Mesothelial cell of epicardium (in vitro differentiated cells): ENCODE measurements at places on chromosomes 11 and 22.
A peak's percentile ranks its signal among the peaks of the same experiment; 100 is the strongest.

DNA sequence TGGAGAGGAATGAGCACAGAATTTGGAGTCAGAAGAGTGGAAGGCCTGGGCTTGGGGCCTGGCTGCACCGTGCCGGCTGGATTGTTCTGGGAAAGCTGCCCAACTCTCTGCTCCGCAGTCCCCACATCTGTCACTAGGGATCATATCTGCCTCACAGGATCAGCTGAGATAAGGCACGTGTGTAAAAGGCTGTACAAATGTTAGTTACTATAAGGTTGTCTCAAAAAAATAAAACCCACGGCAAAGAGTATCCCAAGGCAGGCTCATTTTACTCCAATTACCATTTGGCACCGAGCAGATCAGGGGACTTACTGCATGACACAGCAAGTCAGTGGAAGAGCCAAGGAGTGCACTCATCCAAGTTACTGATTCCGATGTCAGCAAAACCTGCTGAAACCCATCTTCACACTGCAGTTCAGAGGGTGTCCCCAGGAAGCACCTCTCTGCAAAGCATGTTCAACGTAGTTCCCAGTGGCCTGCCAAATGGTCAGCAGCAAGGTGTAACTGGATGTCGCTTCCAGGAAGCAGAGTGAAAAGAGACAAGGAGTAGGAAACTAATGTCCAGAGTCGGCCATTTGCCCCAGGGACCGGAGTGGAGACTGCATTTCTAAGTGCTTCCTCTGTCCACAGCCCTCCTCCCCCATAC lies 18.1 kb upstream of the MRTFA start:
- no peak for DNase-seq

DNA sequence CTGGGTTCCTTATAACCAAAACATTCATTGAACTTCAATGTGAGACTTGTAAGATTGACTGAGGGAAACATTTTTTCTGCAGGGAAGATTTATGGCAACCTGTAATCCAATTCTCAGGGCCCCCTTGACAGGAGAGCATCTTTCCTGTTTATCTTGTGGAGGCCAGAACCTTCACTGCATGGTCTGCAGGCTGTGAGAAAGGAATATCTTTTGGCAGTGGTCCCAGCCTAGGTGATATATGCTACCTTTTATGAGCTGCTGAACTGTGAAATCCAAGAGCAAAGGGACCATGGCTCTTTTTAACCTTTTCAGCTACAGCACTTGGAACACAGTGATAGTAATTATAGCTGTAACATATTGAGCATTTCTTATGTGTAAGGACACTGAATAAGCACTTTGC lies 590.2 kb upstream of the B3GAT1 start:
- no peak for DNase-seq

DNA sequence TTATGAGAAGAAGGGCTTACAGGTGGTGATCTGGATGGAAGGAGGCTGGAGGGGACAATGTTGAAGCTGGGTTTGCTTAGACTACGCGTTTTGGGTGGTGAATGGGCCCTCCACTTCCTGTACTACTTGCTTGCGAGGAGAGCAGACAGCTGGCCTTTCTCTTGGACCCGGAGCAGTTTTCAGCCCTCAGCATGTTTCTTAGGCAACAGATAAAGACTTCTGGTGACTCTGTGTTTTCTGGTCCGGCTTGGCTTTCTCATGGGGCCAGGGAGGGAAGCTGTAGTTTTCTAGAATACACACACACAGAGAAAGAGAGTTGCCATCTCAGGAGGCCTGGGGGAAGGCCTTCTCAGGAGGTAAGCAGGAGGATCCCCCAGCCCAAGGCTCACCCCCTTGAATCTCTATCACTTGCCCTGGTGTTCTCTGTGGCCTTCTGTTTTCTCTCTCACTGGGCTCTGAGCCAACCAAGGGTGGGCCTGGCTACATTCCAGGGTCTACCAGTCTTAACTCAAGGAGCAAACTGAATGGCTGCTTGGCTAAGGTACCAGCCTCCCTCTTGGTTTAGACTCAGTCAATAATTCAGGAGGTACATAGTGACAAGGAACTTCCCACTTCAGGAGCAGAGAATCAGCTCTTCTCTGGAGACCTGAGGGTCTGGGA lies 2.4 kb downstream of the CCS start:
- no peak for DNase-seq

- no peak for DNase-seq
These were observed 22.5 kb downstream of the RELT start for GRCh38 chr11:73398721-73399120.

- peak; percentile 14 for DNase-seq
These were observed 269.3 kb downstream of the BUD13 start for GRCh38 chr11:116503216-116504160.

GRCh38 chr11:82936261-82936660 lies 34.7 kb downstream of the DDIAS start:
- no peak for DNase-seq

DNA sequence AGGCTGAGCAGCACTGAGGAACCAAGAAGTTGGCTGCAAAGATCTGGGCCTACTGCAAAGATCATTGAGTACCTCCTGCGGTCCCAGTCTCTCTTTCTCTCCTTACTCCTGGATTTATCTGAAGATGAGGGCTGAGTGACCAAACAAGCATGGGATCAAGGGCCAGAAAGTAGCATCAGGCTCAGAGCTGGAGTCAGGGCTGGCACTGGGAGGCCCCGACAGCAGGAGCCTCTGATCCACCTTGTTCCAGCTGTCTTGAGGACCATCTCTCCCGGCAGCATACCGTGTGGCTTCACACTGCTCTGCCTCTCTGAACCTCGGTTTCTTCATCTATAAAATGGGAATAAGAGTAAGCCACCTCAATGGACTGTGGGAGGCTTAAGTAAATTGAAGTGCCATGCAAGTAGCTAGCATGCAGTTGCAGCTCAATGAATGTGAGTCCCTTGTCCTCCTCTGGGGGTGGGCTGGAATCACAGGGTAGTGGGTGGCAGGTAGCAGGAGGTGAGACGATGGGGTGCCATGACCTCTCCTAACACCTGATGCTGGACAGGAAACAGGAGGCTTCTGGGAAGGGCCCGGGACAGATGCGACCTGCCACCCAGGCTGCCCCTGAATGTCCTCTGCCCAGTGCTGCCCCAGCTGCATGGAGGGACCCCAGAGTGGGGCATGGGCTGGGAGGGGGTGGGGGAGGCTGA lies 52.5 kb upstream of the PRDM11 start:
- DNase-seq: no peak

DNA sequence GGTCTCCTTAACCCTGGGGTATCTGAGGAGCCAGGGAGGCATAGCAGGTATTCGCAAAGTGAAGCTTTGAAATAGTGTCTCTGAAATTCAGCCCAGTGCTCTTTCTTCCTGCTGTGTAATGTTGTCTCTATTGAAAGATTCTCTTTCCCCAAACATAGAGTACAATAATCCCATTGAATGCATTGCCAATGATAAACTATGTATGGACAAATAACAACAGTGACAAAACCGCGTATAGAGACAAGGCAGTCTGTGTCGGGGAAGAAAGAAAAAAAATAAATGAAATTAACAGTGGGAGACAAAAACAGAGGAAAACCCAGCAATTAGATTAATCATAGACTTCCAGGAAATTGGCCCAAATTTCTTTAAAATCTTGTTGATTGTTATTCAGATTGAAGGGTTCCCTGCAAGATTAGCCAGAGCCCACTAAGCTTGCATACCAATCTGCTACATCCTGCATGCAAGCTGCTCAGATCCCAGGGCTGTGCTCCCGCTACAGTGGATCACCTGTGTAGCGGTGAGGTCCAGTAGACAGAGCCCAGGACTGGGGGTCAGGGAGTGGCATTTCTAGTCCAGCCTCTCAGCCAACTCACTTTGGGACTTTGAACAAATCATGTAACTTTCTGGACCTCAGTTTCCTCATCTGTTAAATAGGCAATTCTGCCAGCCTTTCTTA lies 492.8 kb downstream of the INSC start:
- DNase-seq: no peak

DNA sequence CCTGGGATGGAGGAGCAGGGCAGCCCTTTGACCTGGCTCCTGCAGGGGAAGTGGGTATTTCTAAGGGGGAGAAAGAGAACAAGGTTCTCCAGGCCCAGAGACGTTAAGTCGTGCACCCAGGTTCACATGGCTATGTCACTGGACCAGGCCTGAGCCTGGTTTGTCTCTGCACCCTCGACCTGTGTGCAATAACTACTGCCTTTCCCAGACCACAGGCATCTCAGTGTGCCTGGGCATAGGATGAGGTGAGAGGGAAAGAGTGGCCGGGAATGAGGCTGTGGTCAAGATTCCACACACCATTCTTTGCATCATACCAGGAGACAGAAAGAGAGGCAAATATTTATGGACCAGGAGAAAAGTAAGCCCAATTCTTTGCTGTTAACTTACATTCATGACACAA lies 66.8 kb downstream of the PRR5L start:
- DNase-seq: no peak

DNA sequence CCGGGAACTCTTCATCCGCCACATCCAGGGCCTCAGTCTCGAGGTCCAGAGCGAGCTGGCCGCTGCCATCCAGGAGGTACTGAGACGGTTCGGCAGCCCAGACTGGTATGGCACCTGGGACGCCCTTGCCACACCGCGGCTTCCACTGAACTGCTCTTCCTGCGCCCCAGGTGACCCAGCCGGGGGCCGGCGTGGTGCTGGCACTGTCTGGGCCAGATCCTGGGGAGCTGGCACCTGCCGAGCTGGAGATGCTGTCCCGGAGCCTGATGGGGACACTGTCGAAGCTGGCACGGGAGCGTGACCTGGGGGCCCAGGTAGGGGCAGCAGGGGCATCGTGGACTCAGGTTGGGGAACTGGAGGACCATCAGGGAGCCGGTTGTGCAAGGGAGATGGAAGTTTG lies 1.4 kb downstream of the CCDC88B start:
- DNase-seq: no peak

DNA sequence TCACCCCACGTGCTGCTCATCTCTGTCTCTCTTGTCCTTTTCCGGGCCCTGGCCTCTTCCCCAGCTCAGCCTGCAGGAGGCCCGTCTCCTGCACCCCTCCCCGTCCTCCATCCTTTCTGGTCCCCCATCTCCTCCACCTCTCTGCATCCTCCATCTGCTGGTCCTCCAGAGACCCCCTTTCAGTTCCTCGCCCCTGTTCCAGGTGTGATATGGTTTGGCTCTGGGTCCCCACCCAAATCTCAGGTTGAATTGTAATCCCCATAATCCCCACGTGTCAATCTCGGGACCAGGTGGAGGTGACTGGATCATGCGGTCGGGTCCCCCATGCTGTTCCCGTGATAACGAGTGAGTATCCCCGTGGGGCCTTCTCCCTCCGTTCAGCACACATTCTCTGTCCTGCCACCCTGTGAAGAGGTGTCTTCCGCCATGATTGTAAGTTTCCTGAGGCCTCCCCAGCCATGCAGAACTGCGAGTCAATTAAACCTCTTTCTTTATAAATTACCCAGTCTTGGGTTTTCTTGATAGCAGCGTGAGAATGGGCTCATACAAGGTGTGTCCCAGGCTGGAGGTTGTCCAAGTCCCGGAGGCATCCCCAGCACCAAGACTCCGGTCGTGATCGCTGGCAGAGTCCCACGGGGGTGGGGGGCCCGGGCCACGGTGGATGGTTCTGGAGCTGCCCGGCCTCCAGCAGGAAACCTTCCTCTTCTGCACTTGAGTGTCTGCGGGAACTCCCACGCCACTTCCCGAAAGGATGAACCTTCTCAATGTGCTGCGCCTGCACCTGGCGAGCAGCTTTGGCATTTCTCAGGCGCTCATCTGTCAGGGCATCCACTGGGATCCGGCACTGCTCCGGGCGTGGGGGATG lies 29.0 kb upstream of the TOLLIP start:
- DNase-seq: no peak

DNA sequence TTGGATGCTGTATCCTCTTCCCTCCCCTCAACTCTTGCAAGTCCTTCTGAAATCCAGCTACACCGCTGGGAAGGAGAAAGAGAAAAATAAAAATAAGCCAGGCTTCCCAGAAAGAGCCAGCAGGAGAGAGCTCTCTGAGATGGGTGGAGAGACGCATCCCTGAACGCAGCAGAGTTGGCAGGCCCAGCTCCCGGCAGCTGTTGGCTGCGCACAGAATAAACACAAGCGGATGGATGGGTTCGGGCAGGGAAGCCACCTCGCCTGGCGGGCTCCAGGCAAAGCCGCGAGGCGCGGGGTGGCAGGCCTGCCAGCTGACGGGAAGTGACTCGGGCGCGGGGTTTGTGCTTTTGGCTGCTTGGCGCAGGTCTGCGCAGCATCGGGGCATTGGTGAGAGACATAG lies 537.7 kb downstream of the MIAT start:
- no peak for DNase-seq

DNA sequence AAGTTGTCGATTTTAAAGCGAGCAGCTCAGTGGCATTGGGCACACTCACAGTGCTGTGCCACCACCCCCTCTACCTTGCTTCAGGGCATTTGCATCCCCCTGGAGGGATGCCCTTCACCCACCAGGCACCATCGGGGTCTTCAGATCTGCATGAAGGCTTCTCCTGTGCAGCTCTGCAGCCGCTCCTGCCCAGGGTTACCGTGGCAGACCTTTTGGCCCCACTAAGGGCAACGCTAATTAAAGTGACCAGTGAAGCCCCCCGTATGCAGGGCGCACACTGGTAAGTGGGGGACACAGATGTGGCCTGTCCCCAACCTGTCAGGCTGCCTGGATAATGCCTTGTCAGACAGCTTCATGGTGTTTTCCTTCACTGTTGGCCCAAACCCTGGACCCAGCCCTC lies 1117.7 kb downstream of the BRD1 start:
- DNase-seq: no peak

DNA sequence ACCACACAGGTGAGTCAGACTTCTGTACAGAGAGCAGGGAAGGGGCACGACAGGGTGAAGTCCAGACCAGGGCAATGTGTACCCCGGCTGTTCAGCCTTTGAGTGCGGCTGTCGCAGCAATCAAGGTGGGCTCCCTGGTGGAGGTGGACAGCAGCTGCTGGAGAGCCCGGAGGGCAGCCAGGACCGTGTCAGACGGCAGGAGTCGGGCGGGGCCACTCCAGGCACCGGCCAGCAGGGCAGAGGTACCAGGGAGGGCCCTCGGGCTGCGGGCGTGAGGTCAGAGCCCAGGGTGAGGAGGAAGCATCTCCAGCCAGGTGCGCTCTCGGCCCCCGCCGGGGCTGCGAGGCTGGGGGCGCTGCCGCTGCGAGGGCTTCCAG lies 802 bp upstream of the PIM3 start:
- DNase-seq: no peak
